Activated T-cell treated with anti-CD3 and anti-CD28 coated beads for 4 hours (primary cell): ENCODE measurements at places on chromosomes 16 and 17.

DNA sequence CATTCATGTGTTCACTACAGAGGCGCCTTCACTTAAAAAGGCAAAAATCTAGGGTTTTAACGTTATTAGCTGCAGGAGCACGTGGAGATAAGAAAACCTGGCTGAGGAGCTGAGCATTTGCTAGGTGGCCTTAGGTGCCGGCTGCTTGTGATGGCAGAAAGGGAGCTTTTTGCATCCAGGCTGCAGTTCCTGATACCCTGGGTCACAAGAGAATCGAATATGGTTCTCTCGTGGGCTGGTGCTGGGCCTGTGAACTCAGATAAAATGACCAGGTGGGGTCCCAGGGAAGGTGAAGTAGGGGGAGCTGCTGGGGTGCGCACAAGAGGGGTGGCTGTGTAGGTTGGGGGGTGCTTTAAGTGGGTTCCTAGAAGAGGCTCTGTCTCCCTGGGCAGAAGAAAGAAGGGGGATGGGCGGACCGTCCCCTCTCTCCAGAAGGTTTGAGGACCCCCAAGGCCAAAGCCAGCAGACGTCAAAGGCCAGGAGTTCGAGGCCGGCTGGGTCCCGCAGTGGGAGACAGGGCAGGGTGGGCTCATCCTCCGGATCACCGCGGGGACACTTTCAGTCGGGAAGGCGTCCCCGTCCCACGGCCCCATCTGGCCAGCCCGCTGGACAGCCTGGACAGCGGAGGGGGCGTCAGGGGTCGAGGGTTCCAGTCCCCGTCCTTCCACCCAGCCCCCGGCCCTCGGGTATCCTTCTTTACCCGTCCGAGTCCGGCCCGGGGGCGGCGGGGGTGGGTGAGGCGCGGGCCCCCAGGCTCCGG, 740 bp upstream of the CMIP start:
- no peak for DNase-seq

- no peak for DNase-seq
Observed at GRCh38 chr17:10600571-10600970, 51.1 kb upstream of the MYH2 start.

- peak; percentile 18 for DNase-seq
Observed at GRCh38 chr17:43217614-43218087, 6.0 kb downstream of the TMEM106A start.

GRCh38 chr17:1592751-1593629, 30.4 kb upstream of the PITPNA start:
- DNase-seq: no peak

DNA sequence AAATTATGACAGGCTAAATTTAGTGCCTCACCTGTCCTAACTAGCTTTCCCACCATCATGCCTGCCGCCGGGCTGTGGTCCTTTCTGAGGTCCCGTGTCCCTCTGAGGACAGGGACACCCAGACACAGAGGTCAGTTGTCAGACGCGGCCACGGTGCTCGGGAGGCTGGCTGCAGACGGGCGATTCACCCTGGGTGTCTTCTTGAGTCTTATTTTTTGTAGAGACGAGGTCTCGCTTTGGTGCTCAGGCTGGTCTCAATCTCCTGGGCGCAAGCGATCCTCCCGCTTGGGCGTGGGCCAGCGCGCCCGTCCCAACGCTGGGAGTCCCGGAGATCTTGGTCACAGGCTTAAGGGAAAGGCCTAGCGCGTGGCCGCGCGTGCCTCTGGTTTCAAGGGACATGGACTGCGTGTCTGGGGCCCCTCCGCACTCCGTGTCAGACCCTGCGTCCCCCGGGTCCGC, 797 bp upstream of the RAB11FIP3 start:
- no peak for DNase-seq

GRCh38 chr16:19481296-19481695, 40.6 kb downstream of the GDE1 start:
- DNase-seq: no peak

DNA sequence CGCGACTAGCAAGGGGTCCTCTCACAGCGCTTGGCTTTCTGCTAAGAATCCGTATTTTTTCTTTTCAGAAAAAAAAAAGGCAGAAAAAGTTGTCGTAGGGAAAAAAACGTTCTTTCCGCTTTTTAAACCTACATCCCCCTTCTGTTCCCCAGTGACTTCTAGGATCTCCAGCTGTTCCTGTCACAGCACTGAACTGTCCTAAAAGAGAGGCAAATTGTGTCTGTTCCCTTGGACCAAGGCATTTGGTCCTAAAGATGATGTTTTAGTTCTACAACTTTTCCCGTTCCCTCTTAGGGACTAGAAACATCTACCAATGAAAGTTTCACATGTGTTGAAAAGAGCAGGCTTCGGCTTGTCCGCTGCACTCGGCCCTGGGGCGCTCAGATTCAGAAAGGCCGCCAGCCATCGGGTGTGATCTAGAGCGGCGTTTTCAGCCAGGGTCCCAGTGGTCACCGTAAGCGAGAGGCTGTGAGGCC, 100.7 kb upstream of the CHMP6 start:
- no peak for DNase-seq

- DNase-seq: no peak
Observed at GRCh38 chr16:84505249-84506187, 1.1 kb upstream of the MEAK7 start.
